ENCODE measurements at places on chromosomes 7 and 10.
A peak's percentile ranks its signal among the peaks of the same experiment; 100 is the strongest.

DNA sequence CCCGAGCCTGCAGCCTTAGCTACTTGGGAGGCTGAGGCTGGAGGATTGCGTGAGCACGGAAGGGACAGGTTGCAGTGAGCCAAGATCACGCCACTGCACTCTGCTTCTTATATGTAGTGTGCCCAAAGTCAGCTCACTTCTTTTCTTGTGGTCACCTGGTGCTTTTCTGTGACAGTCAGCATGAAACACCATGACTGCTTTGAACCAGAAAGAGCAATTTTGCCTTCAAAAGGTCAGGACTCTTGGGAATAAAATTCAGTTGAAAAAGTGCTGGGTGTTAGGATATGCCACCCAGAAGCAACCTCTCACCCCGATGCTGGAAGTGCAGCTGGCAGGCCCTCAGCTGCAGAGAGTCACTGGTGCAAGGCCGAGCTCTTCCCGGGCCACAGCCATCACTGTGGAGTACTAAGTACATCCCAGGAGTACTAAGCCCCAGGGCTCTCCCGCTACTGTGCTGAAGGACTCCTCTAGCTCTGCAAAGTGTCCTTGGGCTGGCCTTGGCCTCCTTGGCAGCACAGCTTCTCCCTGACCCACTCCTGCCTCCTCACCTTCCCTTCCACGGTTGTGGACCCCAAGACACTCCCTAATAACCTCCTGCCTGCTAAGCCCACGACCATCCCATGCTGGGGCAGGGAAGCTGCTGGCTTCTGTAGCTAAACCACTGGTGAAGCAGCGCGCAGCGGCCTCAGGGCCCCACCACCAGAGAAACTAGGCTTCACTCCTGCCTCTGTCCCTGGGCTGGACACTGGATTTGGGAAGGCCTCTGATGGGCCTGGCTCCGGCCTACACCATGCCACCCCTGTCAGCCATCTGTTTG, 17.6 kb upstream of the GDI2 start:
- no peak for DNase-seq

GRCh38 chr10:129912166-129912917, 51.7 kb downstream of the EBF3 start:
- peak; percentile 77 for DNase-seq

DNA sequence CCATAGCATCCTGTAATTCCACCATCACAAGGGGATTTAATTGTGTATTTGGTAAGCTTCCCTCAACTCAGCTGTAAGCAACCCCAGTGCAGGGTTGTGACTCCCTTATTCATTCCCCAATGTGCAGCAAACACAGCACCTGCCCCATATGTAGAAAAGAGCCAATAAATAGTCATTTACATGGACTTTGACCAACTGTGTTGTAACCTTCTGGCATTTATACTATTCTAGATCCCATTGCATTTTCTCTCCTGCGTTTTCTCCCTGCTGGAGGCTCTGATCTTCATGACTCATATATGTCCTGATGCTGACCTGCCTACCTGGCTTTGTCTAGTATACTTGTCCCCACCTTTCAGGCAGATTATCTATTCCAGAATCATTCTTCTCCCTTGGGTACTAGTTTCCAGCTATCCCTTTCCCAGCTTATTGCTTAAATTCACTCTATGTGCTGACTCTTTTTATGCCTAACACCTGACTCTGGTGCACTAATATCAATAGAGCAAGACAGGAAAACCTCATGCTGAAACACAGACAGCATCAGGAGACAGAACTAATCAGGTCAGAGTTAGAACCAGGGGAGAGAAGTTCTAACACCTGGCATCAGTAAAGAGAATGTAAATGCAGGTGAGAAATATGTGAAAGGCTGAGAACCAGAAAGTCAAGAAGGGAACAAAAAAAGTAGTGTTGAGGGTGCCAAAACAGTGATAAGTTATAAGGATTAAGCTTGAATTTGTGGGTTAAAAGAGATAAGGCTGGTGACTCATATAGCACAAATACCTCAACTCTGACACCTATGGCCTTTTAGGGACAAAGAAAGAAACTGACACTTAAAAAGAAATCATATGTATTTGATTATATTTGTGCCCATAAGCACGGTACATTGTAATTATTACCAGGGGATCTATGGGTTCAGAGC, 402.7 kb downstream of the IPMK start:
- no peak for DNase-seq

- DNase-seq, result peak; percentile 69
These were observed 30.9 kb upstream of the STEAP4 start for GRCh38 chr7:88337572-88337971.

- peak; percentile 27 for DNase-seq
These were observed 569 bp downstream of the ZNF316 start for GRCh38 chr7:6637544-6638229.

DNA sequence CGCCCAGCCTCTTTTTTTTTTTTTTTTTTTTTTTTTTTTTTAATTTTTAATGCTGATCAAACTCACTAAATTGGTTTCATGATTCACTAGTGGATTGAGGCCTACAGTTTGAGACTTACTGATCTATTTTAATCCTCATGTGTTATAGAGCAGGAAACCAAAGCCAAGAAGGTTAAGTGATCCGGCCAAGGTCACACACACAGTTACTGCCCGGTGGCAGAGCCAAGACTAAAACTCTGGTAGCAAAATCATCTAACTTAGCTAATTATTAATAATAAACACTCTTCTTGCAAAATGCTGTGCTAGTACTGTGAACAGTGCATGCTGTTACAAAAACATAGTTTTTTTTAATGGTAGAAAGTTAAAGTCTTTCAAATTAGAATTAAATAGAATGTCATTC, 188.3 kb upstream of the NFE2L3 start:
- DNase-seq, result no peak

GRCh38 chr7:158324397-158325360, 262.9 kb downstream of the PTPRN2 start:
- no peak for DNase-seq

GRCh38 chr7:127995156-127995880, 35.9 kb downstream of the LRRC4 start:
- DNase-seq, result peak; percentile 23

DNA sequence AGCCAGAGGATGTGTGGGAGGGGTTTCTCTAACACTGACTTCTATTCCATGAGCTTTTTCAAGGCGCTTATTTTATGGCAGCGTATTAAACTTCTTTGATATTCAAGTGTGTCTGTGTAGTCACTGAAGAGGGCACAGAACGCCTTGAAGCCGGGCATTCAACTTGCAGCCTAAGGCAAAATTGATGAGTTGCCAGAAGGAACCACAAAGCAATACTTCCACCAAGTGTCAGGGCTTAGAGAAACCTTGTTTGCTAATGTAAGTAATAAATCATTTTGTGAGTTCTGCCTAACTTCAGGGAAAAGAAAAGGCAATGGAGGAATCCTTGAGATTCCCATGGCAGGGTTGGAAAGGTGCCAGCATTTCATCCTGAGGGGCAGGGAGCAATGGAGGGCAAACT, 163.8 kb downstream of the LCOR start:
- peak; percentile 43 for DNase-seq

Data from fibroblast of skin of scalp (primary cell).